ENCODE measurements at places on chromosomes 2 and 18.

- DNase-seq: no peak
Observed at GRCh38 chr18:62512996-62513395, 9.8 kb upstream of the ZCCHC2 start.

DNA sequence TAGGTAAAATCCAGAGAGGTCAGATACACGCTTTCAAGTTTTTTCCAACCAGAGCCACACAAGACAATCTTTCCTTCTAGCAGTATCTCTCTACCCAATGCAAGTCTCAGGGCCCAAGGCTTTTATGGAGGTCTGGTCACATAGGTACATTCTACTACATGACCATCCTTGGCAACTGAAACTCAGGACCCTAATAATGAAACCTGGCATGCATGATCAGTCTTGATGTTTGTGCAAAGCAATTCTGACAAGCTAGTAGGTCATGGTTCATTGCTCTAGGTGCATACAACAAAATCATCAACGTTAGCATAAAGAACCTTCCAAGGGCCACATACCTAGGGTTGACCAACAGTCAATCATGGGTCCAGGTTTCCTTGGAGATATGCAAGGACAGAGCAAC, 33.2 kb upstream of the CCDC88A start:
- DNase-seq: no peak

- no peak for DNase-seq
Observed at GRCh38 chr18:66110607-66111006, 359.8 kb downstream of the CDH7 start.

- DNase-seq: peak; percentile 90
Observed at GRCh38 chr2:218286570-218287459, 5.5 kb downstream of the TMBIM1 start.

- no peak for DNase-seq
Observed at GRCh38 chr2:110829413-110830146, 97.2 kb downstream of the ACOXL start.

- no peak for DNase-seq
Observed at GRCh38 chr2:203574824-203575223, 39.7 kb upstream of the RAPH1 start.

DNA sequence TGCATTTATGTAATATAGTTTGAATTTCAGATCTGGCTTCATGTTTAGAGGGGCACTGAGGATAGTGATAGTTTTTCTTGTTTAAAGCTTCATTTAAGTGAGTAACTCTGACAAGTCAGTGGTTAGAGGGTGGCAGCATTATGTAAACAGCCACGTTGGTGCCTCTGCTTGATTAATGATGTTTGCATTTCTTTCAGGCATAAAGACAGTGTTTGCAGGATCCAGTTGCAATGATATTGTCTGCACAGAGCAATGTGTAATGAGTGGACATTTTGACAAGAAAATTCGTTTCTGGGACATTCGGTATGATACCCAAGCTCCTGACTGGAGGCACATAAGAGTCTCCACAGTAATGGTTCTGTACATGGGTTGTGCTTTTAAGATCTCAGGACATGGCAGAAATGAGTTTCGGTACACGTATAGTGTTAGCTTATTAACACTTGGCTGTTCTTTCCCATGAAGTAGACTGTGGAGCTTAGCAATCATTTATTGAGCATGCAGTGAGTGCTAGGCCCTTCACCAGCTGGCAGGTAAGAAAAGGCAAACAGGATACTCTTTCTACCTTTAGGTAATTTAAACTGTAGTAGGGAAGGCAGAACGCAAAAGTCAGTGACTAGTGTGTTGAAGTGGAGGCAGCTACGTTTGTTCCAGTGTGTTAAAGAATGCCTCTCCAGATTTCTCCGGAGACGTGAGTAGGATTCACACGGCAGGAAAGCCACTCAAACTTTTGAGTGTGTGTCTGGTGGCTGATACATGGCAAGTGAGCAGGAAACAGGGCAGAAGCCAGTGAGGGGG, 17.4 kb upstream of the SAG start:
- no peak for DNase-seq

DNA sequence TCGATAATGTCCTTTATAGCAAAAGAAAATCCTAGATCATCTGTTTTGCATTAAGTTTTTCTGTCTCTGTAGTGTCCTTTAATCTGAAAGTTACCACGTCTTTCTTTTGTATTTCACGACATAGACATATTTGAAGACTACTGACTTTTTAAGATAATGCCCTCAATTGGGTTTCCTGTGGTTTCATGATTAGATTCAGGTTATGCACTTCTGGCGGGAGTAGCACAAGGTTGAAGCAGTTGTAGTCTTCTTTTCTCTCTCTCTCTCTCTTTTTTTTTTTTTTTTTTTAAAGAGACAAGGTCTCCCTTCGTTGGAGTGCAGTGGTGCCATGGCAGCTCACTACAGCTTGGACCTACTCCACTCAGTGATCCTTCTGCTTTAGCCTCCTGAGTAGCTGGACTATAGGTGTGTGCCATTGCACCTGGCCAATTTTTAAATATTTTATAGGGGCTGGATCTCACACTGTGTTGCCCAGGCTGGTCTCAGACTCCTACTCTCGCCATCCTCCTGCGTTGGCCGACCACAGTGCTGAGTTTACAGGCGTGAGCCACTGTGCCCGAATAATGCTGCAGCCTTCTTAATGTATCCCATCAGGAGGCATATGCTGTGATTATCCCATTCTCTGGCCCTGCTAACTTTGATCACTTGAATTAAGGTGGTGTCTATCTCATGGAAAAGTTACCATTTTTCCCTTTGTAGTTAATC, 3.9 kb downstream of the INPP4A start:
- DNase-seq: no peak

GRCh38 chr2:68418419-68418818, 48.7 kb downstream of the FBXO48 start:
- DNase-seq: no peak

GRCh38 chr2:64831134-64831976, 157.8 kb upstream of the SLC1A4 start:
- peak; percentile 95 for DNase-seq

GRCh38 chr2:119864318-119864717, 104.6 kb downstream of the PTPN4 start:
- DNase-seq: no peak

DNA sequence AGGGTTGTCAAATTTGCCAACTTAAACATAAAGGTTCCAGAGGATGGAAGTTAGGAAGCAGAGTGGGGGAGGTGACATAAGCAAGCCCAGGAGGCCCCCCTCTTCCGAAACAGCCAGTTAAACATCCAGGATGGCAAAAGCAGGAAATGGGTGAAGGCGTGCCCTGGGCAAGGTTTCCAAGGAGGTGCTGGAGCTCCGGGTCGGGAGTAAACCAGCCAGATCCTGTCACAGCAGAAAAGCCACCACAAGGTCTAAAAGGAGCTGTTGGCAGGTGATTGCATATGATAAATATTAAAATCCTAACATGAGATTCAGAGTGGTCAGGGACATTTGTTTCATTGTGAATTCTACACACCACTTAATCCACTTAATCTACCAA, 572.2 kb upstream of the SALL3 start:
- DNase-seq: peak; percentile 58

GRCh38 chr18:38454764-38455469, 889.3 kb upstream of the CELF4 start:
- no peak for DNase-seq

- DNase-seq: no peak
Observed at GRCh38 chr2:36584148-36584794, 13.7 kb downstream of the FEZ2 start.

GRCh38 chr2:232687382-232688160, 9.6 kb upstream of the GIGYF2 start:
- no peak for DNase-seq

- DNase-seq: no peak
Observed at GRCh38 chr2:118693287-118693822, 154.1 kb downstream of the EN1 start.

DNA sequence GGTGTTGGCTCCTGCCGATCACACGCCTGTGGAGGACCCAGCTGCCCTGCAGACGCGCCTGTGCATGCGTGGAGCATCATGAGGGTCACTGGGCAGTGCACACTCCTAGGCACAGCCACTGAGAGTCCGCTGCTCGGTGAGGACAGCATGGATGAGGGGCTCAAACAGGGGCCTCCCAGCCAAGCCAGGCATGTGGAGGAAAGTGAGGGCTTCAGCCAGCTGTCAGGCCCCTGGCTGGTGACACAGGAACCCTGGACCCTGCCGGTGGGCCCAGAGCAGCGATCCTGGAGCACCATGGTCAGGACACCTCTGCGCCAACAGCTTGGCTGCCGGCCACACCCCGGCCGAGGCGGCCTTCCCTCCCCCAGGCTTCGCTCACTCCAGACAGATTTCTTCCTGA, 171.2 kb downstream of the RTP5 start:
- no peak for DNase-seq

DNA sequence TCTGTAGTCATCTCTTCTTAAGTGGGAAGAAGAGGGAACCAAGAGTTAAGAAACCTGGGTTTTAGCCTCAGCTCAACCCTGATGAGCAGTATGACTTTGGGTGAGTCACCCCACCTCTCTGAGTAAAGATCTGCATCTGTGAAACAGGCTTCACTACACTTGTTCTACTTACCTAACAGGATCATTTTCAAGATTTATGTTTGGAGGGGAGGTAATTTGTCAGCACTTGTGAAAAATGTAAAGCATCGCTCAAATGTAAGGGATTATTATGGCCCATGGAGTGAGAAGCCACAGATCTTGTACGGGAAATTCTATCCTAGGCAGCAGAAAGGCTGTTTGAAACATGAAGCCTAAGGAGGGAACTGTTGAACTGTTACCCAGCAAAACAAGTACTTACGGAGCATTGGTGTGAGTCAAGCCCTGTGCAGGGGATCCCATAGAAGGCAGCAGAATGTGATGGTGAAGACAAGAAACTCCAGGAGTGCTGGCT, 160.6 kb downstream of the PRKCE start:
- DNase-seq: no peak

- DNase-seq: no peak
Observed at GRCh38 chr2:136135921-136136906, 18.3 kb upstream of the CXCR4 start.

DNA sequence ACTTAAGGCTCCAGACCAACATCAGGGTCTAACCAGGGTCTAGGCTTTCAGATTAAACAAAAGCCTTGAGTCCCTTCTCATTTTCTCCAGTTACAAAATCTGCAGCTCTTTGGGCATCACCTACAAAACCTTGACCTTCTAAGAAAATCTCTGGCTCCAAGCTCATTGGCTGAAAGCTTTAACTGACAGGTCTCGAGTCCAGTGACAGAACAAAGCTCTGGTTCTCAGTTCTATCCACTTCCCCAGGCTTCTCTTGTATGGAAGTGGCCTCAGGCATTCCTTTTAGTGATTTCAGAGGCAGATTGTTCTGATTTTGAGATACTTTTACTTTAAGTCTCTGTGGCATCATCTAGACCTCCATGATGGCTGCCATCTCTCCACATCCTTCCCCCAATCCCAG, 11.3 kb downstream of the SIX2 start:
- no peak for DNase-seq

GRCh38 chr18:27349284-27349882, 164.3 kb upstream of the CHST9 start:
- DNase-seq: no peak

DNA sequence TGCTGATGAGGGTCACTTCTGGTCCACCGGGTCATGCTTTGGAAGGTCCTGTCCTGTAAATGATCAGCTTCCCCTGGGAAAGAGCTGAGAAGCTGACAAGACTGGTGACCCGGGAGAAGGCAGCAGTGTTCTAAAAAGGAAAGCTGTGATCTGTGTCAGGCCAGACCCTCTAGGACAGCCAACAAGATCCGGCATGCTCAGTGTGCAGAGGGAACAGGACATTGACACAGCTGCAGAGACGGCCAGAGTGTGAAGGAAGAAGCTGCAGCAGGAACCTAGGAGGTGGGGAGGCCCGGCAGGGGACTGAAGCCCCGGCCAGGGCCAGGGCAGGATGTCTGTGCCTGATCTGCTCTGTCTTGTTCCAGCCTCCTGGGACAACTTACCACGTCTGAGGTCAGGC, 372.7 kb upstream of the ID2 start:
- DNase-seq: no peak

DNA sequence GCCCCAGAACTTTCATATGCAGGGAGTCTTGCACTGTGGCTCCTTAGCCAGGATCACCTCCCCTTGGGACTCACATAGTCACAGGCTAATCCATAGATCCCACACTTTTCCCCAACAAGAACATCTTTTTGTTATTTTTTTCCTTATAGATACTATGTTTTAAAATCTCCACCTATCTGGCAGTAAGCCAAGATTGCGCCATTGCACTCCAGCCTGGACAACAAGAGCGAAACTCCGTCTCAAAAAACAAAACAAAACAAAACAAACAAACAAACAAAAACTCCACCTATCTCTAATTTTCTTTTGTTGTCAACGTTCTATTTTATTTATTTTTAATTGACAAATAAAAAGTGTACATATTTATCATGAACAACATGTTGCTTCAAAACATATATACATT, 141.7 kb downstream of the PDE11A start:
- no peak for DNase-seq

GRCh38 chr2:180077295-180077906, 70.3 kb upstream of the CWC22 start:
- no peak for DNase-seq

- DNase-seq: no peak
Observed at GRCh38 chr18:47727409-47727808, 203.1 kb downstream of the SMAD2 start.

DNA sequence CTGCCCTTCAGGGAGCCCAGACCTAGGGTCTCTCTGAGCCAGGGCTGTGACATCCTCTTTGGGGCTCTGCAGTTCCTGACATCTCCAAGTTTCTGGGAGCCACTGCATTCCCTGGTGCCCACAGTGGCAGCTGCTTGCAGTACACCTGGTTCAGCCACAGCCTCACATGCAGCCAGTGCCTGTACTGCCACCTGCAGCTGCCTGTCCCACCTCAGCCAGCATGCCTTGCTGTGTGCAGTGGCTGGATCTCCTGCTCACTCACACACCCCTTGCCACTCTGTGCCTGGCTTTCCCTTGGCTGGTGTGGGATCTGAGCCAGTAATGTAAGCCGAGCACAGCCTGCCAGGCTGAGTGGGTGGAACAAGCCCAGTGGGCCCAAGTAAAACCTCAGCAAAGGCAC, 1288.7 kb downstream of the CNTNAP5 start:
- no peak for DNase-seq

DNA sequence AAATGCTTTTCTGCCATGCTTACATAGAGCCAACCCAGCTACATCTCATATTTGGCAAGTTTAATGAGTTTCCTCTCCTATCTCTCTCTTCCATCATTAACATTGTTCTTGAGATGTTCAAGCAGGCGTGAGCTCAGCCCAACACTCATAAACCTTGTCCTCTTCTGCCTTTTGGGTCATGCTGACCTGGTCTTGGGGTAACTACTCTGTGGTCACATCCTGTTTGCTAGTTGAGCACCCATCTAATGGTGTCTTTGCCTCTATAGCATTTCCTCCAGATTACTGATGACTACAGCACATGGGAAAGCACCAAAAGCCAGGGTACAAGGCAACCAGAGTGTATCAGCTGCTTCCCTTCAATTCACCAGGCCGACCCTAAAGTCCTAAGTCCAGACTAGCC, 366.9 kb upstream of the HNRNPA3 start:
- DNase-seq: no peak

- no peak for DNase-seq
Observed at GRCh38 chr2:47129191-47129706, 25.9 kb downstream of the STPG4 start.

All from H4 (cell line).